ENCODE measurements at places on chromosomes 13 and 19.

DNA sequence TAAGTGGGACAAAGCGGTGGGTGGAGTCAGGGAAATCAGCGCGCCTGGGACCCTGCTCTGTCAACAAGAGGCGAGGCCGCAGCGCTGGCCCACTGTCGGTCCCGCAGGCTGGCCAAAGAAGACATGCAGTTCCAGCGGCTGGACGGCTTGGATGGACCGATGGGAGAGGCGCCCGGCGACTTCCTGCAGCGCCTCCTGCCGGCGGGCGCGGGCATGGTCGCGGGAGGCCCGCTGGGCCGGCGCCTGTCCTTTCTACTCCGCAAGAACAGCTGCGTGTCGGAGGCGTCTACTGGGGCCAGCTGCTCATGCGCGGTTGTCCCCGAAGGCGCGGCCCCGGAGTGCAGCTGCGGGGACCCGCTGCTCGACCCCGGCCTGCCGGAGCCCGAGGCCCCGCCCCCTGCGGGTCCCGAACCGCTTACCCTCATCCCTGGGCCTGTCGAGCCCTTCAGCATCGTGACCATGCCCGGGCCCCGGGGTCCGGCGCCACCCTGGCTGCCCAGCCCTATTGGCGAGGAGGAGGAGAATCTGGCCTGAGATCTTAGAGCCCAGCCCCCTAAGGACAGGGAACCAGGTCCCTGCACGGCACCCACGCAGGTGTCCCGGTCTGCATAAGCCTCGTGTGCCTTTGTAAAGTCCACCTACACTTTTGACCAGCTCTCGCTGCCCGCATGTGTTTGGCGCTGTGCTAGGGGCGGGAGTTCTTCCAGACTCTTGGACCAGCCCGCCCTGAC lies 6.1 kb downstream of the BEST2 start:
- DNase-seq: peak; percentile 79

DNA sequence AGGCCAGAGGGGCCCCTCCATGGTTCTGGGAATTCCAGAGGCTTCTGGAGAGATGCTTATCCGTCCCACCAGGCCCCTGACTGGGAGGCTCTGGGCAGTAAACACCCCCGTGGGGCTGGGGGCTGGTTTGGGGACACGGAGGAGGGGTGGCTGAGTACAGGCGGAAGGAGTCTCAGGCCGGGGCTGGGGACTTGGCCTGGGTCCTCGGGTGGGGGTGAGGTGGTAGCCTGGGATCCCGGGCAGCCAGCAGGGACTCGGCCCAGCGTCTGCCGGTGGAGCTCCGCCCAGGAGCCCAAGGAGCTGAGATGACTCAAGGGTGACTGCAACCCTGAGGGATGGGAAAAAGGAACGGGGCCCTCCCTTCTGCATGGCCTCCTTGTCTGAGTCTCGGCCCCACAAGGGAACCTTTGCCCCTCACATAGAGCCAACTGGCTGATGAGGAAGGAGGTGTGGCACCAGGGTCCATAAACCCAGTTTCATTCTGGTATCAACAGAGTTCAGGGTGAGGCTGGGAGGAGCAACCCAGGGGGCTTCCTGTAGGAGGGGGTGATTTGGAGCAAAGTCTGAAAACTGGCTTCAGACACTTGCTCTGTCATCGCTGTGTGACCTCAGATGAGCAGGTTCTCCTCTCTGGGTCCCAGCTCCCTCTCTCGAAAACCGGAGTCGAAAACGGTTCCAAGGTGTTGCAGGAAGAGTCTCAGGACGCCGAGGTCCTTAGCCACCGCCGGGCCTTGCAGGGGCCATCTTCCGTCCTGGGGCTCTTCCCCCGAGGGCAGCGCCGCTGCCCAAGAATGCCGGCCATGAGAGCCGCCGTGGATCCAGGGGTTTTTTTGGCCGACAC lies 809 bp downstream of the MISP start:
- peak; percentile 77 for DNase-seq

- DNase-seq: peak; percentile 83
Measured at GRCh38 chr13:113951246-113951999, 22.5 kb downstream of the C13orf46 start.

GRCh38 chr13:26168237-26168814 lies 53.8 kb downstream of the RNF6 start:
- peak; percentile 66 for DNase-seq

- DNase-seq: peak; percentile 80
Measured at GRCh38 chr13:27658546-27658945, 36.9 kb downstream of the POLR1D start.

- DNase-seq: no peak
Measured at GRCh38 chr13:35342440-35342839, 134.0 kb downstream of the MAB21L1 start.

DNA sequence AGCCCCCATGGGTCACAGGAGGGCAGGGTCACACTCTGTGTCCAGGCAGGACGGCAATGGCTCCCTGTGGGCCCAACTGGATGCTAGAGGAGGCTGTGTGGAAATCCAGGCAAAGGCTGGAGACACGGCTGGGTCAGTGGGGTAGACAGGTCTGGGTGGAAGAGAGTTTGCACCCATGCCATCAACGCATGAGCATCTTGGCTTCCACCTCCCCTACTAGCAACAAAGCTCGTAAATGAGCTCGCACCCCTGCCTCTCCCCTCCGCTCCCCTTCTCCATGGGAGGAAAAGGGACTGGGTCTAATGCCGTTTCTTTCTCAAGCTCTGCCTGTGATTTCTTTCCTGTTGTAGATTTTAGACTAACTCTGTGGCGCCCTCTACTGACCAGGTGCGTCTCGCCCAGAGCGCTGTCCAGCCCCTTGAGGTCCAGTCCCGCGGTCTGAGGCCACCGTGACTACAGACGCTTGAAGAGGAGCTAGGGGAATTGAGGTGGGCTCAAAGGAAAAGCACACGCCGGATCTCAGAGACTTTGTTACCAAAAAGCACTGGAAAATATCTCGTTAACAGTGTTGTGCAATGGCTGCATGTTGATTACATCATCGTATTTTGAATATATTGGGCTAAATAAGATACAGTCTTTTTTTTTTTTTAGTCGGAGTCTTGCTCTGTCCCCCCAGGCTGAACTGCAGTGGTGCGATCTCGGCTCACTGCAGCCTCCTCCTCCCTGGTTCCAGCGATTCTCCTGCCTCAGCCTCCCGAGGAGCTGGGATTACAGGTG lies 50.7 kb upstream of the USP29 start:
- DNase-seq: no peak

- no peak for DNase-seq
Measured at GRCh38 chr13:112452380-112453206, 76.4 kb downstream of the SPACA7 start.

DNA sequence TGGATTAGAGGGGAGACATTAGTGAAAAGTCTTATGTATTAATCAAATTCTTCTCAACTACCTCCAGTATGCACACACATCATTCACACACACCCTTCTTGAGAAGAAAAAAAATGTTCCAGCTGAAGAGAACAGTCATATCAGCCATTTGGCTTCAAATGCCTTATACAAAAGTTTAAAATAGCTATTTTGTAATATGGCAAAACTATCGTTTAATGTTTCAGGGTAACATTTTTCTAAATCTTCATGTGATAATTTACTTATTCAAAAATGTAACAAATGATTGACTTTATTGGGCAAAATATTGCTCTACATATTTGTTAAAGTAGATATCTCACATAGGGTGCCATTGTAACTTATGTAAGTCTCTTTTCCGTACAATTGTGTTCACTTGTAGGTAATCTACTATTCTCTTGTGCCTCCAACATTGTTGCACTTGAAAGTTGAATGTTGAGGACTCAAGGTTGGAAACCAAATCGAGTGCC lies 13.6 kb downstream of the ZIC2 start:
- DNase-seq: no peak

GRCh38 chr13:46577696-46578589 lies 25.0 kb downstream of the LRCH1 start:
- no peak for DNase-seq

GRCh38 chr13:102260256-102260655 lies 141.6 kb downstream of the FGF14 start:
- DNase-seq: no peak

DNA sequence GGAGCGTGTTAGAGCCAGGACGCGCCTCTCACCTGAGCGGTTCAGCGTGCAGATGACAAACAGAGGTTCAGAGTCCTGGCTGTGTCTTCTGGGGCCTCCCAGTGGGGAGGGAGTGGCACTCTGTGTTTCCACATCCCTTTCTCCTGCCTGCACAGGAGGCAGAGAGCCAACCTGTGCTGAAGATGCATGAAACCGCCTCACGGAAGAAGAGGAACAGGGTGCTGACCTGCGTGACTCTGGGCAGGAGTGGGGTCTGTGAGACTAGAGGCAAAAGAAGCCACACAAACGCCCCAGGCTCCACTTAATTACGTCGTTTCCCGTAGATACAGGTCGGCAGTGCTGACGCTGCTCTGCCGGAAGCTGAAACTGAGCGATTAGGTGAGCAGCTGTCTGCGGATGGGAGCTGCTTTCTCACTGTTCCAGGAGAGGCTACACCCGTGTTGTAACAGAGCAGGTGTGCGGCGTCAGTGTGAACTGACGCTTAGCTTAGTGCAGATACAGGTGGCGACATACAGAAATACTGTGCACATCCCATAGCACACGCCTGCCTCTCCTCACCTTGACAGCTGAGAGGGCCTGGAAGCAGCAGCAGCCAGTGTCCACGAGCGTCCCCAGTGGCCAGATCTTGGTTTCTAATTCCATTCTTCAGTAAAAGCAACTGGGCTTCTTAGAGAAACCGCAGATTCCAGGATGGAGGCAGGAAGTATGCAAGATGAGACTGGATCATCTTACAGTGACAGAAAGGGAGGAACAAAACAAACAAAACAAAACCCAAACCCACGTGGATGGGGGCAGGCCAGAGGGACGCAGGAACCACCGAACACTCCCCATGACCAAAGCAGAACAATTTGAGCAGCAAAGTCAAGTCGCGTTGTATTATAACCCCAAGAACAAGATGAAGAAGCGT lies 37.7 kb upstream of the MCF2L start:
- peak; percentile 88 for DNase-seq

- no peak for DNase-seq
Measured at GRCh38 chr13:65347420-65348030, 1882.6 kb downstream of the PCDH9 start.

DNA sequence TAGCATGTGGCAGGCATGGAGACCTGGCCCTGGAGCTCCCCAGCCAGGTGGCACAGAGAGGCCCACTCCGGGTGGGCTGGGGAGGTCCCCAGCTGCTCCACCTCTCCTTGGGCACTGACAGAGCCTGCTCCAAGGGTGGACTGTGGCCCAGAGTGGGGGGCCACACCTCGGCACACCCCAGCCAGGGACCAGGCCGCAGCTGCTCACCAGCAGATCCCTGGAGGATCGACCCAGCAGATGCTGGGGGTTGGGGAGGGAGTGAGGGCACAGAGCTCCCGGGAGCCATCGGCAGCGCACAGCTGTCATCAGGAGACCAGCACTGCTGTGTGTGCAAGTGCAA lies 72.0 kb upstream of the KCTD15 start:
- no peak for DNase-seq

DNA sequence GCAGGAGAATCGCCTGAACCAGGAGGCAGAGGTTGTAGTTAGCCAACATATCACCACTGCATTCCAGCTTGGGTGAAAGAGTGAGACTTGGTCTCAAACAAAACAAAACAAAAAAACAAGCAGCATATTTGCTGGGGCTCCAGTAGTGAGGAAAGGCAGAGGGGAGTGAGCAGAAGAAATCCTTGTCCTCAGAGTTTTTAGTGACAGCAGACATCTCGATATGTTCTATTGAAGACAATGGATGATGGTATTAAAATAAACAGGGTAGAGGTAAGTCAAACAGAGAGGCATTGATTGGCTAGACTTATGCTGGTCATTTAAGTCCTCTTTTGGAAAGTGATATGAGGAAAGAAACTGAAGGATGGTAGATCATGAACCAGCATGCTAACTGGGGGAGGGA lies 19.0 kb downstream of the NLRP7 start:
- peak; percentile 1 for DNase-seq

- no peak for DNase-seq
Measured at GRCh38 chr19:32303193-32303592, 42.2 kb upstream of the ZNF507 start.

DNA sequence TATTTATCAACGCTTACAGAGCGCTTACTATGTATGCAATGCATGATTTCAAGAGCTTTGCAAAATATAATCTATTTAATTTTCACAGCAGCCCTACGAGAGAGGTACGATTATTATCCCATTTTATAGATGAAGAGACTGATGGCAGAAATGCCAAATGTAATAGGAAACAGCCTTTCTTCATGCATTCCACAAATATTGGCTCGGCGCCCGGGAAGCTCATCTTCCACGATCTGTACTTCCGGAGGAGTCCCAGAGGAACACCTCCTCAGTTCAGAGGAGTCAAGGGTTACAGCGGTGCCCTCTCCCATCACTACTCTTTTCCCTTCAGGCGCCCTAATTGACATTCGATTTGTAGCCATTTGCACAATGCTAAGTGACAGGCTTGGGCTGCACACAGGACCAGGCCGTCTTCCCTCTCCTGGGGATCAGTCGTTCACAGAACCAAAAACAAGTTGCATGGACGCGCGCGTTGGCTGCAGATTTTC lies 1.1 kb upstream of the ARHGAP35 start:
- DNase-seq: peak; percentile 87

DNA sequence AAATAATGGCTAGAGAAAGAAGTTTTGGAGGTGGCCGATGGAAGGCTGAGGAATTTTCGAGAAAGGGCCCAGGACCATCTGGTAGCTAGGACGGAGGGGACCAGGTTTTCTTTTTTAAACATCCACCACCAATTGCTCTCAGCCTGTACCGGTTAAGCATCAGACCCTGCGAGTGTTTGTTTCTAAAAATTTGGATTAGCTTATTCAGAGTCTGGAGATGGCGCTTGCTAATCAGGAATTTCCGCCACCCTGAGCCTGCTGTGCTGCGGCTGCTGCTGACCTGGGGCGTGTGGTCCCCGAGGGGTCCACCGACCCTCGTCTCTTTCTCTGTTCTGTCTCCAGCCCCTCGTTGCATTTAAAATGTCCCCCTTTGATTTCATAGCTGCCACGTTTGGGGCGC lies 2.0 kb downstream of the UHRF1 start:
- DNase-seq: peak; percentile 48

DNA sequence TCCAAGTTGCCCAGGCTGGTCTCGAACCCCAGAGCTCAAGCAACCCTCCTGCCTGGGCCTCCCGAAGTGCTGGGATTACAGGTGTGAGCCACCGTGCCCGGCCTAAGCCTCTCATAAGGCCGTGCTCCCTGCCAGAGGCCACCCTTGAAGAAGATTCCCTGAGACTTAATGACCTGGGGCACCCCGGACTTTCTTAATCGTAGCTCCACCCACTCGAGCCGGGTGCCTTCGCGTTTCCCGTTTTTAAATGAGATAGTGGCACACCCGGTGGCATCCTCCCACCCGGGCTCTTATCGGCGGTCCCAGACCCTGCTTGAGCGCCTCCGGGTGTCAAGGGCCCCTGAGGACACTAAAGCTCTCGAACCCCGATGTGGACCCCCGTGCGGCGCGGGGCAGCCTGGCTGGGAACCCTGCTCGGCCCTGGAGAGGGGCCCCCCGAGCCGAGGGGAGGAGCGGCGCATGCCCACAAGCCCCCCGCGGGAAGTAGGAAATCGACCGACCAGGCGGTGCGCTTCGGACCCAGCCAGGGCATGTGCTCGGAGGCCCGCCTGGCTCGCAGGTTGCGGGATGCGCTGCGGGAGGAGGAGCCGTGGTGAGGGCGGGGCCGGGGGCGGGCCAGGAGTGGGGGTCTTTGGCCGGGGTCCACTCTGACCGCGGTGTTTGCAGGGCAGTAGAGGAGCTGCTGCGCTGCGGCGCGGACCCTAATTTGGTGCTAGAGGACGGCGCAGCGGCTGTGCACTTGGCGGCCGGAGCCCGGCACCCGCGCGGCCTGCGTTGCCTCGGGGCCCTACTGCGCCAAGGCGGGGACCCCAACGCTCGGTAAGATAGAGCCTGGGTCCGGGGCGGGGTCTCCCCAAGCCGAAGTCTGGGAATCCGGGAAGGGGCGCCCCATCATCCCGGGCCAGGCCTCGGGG lies at the start of gene ANKLE1:
ANKLE1 (plus strand) TSS at position 511 of the 914 bp plus-strand sequence; CDS start at position 531, 20 bp downstream.
- no peak for DNase-seq

Measured in choroid plexus epithelial cell (primary cell).